ENCODE measurements at places on chromosomes 1 and 21.

- DNase-seq, result no peak
Observed at GRCh38 chr1:114270718-114271117, 117.0 kb upstream of the SYT6 start.

DNA sequence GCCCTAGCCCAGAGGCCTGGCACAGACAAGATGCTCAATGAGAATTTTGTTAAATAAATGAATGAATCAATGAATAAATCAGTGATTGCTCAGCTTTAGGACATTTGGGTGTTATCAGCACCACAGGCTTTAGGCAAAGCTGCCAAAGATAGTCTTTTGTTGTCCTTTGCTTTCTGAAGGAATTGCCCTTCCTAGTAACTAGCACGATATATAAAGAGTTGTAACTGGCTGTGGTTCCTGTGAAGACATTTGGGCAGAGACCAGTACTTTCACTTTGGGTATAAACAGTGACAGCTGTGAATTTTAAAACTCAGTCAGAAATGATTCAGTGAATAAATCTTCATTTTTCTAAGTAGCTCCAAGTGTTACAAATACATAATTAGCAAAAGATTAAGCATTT is 13.3 kb downstream of the RNU5D-1 start:
- DNase-seq, result no peak

DNA sequence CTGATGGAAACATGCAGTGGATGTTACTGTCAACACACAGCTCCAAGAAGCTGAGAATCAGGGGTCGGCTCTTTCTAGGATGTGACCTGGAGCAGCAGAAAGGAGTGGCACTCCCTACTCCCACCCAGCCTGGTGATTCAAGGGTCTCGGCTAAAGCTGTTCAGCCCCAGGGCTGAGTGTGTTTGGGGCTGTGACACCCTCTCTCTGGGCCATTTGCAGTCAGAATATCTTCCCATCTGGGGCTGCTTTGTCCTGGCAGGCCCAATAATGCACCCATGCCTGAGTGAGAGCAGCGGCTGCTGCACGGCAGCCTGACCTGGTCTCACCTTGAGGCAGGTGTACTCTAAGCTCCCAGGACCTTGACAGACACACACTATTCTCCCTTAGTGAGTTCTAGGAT is 52.5 kb upstream of the AJAP1 start:
- no peak for DNase-seq

- no peak for DNase-seq
Observed at GRCh38 chr1:147904726-147905125, 2.1 kb downstream of the GJA8 start.

DNA sequence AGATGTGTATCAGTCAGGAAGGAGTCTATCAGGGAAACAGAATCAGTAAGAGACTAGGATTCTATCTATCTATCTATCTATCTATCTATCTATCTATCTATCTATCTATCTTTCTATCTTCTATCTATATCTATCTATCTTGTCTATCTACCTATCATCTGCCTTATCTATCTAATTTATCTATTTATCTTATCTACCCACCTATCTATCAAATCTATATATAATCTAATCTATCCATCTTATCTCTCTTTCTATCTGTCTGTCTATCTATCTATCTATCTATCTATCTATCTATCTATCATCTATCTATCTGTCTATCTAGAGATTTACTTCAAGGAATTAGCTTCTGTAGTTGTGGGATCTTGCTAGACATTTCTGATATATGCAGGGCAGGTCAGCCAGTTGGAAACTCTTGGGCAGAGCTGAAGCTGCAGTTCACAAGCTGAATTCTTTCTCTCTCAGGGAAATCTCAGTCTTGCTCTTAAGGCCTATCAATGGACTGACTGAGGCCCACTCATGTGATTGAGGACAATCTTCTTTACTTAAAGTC is 140.2 kb upstream of the JUN start:
- no peak for DNase-seq

GRCh38 chr1:102071451-102071850 is 74.7 kb upstream of the OLFM3 start:
- no peak for DNase-seq

DNA sequence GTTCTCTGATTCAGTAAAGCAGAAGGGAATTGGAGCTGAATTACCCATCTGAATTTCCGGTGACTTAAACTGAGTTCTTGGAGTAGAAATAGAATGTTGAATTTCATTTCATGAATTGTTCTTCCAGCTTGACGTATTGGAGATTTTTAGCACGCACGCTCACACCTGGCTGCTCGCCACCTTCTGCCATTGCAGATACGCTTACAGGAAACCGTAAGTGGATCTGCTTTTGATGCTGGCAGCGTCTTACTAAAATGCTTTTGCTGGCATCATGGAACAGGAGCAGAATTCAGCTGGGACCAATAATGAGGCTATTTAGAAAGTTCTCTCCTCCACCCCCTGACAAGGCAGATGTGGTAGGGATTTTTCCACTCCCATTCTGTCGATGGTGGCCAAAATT is 17.7 kb upstream of the ELAVL4 start:
- DNase-seq, result no peak

GRCh38 chr1:81548918-81549587 is 251.7 kb upstream of the ADGRL2 start:
- DNase-seq, result no peak

DNA sequence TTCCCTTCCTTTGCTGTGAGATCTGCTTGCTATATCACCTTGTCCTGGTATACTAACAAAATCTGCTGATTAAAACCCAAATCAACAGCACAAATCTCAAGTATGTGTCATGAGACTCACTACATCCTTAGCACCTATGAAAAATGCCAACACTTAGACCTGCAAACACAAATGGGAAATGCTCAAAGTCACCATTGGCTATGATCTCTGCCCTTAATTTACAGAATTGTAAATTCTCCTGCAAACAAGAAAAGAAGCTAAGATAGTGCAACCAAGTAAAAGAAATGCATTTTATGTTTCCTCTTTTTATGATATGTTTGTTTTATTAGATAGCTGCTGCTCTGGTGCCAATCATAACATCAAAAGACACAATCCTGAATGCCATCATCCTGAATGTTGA is 80.8 kb downstream of the DISC1 start:
- no peak for DNase-seq

DNA sequence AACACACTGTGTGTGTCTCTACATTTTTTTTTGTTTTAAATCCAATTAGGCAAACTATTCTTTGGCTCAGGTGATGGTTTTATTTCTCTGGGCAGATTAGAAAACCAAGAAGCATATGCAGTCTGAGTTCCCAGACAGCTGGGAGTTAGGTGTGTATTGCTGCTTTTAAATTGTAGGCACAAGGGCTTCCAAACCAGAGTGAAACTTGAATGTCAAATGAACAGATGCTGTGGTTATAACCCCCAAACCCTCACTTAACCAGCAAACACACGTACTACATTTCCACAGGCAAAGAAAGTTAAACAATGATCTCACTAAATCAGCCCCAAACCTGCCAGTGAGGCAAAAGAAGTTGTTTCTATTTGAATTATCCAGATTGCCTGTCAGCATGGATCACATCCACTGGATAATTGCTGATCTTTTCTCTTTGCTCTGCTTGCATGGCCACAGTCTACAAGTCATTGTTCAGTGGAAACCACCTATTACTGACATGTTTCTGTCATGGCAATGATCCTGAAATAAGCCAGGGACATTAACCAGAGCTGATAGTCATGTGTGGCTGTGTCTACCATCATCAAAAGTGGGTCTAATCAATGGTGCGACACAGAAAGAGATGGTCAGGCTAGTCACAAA is 576.5 kb upstream of the PLXNA2 start:
- DNase-seq, result no peak

GRCh38 chr1:11412141-11412540 is 66.8 kb upstream of the DISP3 start:
- no peak for DNase-seq

- no peak for DNase-seq
Observed at GRCh38 chr1:29675481-29676263, 439.4 kb downstream of the PTPRU start.

- DNase-seq, result no peak
Observed at GRCh38 chr21:36888466-36888865, 78.0 kb downstream of the HLCS start.

GRCh38 chr1:178752891-178753290 is 27.8 kb downstream of the RALGPS2 start:
- no peak for DNase-seq

GRCh38 chr1:24190983-24191461 is 3.9 kb upstream of the IFNLR1 start:
- no peak for DNase-seq

DNA sequence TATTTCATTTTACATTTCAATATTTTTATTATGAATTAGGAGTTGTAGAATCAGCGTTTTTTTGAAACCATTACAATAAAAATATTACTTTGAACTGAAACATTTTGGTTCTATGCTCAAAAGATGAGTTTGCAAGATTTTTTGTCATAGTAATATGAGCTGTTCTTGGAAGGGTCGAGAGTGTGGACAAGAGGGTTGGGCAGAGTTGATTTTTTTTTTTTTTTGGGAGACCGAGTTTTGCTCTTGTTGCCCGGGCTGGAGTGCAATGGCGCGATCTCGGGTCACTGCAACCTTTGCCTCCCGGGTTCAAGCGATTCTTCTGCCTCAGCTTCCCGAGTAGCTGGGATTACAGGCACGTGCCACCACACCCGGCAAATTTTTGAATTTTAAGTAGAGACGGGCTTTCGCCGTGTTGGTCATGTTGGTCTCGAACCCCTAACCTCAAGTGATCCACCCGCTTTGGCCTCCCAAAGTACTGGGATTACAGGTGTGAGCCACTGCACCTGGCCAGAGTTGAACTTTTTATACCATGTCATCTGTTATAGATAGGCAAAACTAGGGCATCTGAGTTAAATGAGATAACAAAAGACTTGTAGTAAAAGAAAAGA is 3.3 kb downstream of the CACYBP start:
- DNase-seq, result no peak

DNA sequence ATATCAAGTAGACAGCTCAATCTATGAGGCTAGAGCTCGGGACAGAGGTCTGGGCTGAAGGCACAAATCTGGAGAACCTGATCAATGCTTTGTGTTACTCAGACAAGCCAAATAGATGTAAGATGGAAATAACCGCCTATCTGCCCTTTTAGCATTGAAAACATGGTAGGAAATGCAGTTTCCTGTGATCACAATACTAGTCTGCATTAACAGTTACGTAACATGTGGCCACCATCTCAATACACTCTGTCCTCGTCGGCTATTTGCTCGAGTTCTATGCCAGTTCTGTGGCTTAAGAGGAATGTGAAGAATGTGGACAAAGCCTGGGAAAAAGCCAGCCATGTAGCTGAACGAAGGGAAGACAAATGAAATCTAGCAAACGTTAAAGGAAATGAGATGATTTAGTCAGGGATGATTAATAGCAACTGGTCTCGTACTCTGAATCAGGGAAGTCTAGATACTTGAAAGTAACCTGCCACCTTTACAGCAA is 73.3 kb downstream of the HSF2BP start:
- no peak for DNase-seq

DNA sequence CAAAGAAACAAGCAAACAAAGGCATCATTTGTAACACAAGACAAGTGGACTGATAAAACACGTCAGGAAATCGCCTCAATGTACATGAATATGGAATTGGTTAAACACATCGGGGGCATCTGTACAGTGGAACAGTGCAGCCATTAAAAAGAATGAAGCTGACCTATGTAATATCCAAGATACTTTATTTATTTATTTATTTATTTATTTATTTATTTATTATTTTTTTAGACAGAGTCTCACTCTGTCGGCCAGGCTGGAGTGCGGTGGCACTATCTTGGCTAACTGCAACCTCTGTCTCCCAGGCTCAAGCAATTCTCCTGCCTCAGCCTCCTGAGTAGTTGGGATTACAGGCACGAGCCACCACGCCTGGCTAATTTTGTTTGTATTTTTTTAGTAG is 75.4 kb upstream of the SLC45A1 start:
- no peak for DNase-seq

- DNase-seq, result no peak
Observed at GRCh38 chr1:68516066-68516465, 19.2 kb upstream of the DEPDC1 start.

GRCh38 chr1:243217349-243217748 is 37.7 kb downstream of the CEP170 start:
- DNase-seq, result no peak

GRCh38 chr1:30405631-30406212 is 317.7 kb downstream of the MATN1 start:
- DNase-seq, result no peak

DNA sequence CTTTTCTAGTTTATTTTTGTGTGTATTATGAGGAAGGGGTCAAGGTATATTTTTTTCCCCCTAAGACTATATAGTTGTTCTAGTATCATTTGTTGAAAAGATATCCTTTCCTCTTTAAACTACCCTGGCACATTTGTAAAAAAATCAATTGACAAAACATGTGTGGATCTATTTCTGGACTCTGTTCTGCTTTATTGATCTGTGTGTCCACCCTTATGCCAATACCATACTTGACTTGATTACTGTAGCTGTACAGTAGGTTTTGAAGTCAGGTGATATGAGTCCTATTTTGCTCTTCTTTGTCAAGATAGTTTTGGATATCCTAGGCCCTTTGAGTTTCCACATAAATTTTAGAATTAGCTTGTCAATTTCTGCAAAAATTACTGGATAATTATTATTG is 21.2 kb upstream of the SOX13 start:
- DNase-seq, result no peak

- no peak for DNase-seq
Observed at GRCh38 chr1:7632176-7632575, 138.9 kb upstream of the VAMP3 start.

- no peak for DNase-seq
Observed at GRCh38 chr1:81824759-81825158, 24.0 kb downstream of the ADGRL2 start.

DNA sequence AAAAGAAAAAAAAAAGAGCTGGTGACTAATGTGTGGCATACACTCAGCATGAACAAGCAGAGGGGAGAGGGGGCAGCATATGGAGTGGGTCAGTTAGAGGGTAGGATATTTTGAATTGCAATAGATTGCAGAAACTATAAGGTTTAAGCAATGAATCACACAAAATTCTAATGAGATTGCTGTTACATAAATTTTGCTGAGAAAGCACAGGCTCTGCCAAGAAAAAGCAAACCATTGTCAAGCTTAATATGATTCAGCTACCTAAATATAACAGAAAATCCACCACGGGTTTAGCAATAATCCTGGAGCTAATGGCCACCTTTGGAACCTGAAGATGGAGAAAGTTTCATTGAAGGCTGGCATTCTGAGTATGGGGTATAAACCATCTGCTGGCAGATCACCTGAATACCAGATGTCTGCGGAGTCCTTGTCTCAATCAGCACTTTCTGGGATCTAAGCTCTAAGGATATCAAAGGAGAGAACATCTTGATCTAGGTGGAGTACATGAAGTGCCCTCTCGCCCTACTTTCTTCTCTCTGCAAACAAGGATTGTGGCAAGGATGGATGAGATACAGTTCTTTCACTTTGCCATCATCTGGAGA is 30.3 kb upstream of the ANGPTL7 start:
- no peak for DNase-seq

- DNase-seq, result no peak
Observed at GRCh38 chr1:213326281-213327016, 275.4 kb downstream of the RPS6KC1 start.

- DNase-seq, result no peak
Observed at GRCh38 chr1:67555461-67556296, 125.5 kb upstream of the SERBP1 start.

GRCh38 chr1:12435639-12436344 is 182.2 kb downstream of the DHRS3 start:
- no peak for DNase-seq
